ENCODE measurements at places on chromosomes 16 and 17.

- DNase-seq, result no peak
These were observed 3.5 kb downstream of the MEFV start for GRCh38 chr16:3252967-3253366.

- DNase-seq, result no peak
These were observed 70.2 kb upstream of the NETO2 start for GRCh38 chr16:47213761-47214440.

- DNase-seq, result no peak
These were observed 92.2 kb downstream of the CMC2 start for GRCh38 chr16:80914379-80915078.

- DNase-seq, result peak; percentile 22
These were observed 96.1 kb upstream of the CDH5 start for GRCh38 chr16:66270333-66270927.

- no peak for DNase-seq
These were observed 197.3 kb upstream of the SDK2 start for GRCh38 chr17:73841431-73842060.

- DNase-seq, result no peak
These were observed 46.6 kb downstream of the MPRIP start for GRCh38 chr17:17088541-17089525.

GRCh38 chr16:54405478-54405877 is 118.9 kb upstream of the IRX3 start:
- no peak for DNase-seq

DNA sequence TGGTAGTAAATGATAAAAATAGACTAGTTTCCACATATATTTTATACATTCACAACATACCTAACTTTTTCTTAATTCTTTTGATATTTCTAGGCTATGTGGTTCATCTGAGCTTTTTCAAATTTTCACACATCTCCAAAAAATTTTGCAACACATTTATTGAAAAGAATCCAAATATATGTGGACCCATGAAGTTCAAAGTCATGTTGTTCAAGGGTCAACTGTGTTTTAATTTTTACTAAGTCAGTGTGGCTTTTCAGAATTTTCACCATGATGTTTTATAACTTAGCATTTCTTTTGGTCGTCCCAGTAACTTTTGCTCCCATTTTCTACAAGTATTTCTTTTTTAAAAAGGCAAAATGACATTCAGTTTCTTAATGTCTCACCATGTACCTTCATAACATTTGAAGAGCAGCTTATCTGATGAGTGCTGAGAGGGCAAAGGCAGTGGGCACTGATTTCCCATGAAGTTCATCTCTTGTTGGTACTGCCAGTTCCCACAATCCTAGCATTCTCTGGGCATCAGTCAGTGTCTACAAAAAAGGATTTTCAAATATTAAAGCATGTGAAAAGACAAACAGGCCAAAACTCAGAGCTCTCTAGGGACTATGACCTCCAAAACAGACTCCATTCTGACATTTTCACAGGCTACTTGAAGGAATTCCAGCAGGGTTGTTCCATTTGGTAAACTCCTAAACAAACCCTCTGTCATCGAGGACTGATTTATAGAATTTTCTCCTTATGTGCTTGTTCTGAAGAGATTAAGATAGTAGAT is 80.3 kb downstream of the MRTFB start:
- no peak for DNase-seq

Measured in CD4-positive, alpha-beta T cell treated with Interferon gamma for 1 hour (primary cell).